Right hindlimb (tissue), 1 donor: ENCODE measurements at places on chromosomes 12 and 14.

GRCh38 chr14:32007755-32008362, 69.2 kb upstream of the ARHGAP5 start:
- no peak for DNase-seq

- no peak for DNase-seq
These were observed 21.6 kb upstream of the CCND2 start for GRCh38 chr12:4251967-4252366.

DNA sequence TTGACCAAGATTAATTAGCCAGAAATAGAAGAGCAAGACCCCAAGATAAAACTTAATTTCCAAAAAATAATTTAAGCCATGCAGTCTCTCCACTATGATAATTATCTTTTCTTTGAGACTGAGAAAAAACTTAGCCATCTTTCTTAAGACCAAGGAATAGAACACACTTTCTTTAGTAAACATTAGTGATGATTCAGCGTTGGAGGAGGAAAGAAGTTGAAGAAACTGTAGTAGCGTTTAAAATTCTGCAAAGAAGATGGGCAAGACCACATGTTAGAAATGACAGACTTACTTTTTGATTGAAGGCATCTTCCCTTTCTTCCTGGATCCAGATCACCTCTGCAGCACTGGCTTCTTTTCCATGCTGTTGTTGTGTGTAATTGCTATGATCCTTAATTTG, 124.8 kb upstream of the RASSF8 start:
- no peak for DNase-seq

- DNase-seq = no peak
These were observed 598.8 kb downstream of the C12orf50 start for GRCh38 chr12:87430444-87430843.

GRCh38 chr12:116148844-116149243, 128.6 kb downstream of the MED13L start:
- no peak for DNase-seq

GRCh38 chr12:31029468-31029867, 44.2 kb upstream of the DDX11 start:
- no peak for DNase-seq

DNA sequence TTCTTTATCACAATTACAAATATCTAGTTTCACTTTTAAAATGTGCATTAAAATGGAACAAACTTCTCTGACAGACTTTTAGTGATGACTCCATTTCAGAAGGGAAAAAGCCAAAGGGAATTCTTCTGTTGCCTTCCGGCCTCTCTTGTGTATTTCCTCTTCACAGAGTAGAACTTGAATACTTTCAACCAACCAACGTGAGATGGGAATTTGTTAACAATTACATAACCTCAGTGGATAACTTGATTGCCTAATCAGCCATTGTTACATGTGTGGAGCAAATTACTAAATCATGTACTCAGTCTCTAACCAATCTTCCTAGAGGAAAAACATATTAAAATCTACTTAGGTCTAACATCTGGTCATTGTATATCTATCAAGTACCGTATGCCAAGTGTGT, 291.1 kb downstream of the SYT1 start:
- no peak for DNase-seq

DNA sequence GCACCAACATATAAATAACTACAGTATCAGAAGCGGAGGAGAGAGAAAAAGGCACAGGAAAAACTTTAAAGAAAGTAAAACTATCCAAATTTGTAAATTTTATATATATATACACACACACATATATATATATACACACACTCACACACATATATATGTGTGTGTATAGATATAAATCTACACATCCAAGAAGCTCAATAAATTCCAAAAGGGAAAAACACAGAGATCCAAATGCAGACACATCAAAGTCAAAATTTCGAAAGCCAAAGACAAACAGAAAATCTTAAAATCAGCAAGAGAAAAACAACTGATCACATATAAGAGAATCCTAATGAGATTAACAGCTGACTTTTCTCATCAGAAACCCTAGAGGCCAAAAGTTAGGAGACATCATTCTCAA, 37.3 kb downstream of the PARP11 start:
- no peak for DNase-seq

DNA sequence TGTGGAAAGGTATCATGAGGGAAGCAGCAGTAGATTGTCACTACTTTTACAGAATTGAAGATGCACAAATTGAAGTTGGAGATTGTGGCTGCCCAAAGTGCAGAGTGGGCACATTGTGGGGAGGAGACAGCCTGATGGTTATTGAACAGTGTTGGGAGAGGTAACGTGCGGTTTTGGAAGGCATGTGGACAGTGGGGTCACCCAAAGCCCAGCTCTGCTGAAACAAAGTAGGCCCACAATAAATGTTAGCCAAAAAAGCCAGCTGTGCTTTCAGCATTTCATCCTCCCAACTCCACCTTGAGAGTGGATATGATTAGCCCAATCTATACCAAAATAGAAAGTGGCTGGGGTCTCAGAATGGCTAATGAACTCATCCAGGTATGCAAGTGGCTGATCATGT, 96.7 kb downstream of the TMX1 start:
- DNase-seq = no peak

DNA sequence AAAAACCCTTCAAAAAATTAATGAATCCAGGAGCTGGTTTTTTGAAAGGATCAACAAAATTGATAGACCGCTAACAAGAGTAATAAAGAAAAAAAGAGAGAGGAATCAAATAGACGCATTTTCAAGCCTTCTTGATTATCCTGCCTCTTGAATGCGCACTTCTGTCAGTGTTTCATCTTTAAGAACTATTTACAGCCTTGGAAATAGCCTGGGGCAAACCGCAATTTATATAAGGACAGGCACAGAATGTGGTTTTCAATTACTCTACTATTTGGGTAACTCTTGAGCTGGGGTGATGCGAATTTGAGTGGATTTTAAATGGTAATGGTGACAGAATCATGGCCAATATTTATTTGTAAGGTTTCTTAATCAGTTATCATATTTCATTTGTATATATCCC, 179.1 kb upstream of the OTX2 start:
- DNase-seq = no peak

- no peak for DNase-seq
These were observed 28.0 kb downstream of the PTPRB start for GRCh38 chr12:70609203-70609602.

GRCh38 chr12:109871668-109872314, 8.6 kb downstream of the GLTP start:
- DNase-seq = no peak

- DNase-seq = no peak
These were observed 52.4 kb downstream of the PHLDA1 start for GRCh38 chr12:75979181-75979580.

GRCh38 chr12:121989276-121990113, 32.2 kb upstream of the BCL7A start:
- no peak for DNase-seq
